ENCODE measurements at places on chromosomes 11 and 22. TPM values are rescaled to one million over a fixed set of nuclear protein-coding genes. Genes with fewer than 3 reads are reported as not detected.

The SHANK2 gene
- 0.03 TPM for polyA plus RNA-seq

The MS4A7 gene
- polyA plus RNA-seq: not detected

The TMEM132A gene
- 66.9 TPM for polyA plus RNA-seq

The AKIP1 gene
- 47.9 TPM for polyA plus RNA-seq

- H3K27ac ChIP-seq: no peak overlapping the region
- H3K4me1 ChIP-seq: no peaks in the 10 kb centered on the region
- H3K27me3 ChIP-seq: peaks cover 15% of the 10 kb centered on the region
- no peak overlapping the region for H3K4me3 ChIP-seq
These were observed 1323.8 kb downstream of the BRD1 start for GRCh38 chr22:48503876-48504275.

DNA sequence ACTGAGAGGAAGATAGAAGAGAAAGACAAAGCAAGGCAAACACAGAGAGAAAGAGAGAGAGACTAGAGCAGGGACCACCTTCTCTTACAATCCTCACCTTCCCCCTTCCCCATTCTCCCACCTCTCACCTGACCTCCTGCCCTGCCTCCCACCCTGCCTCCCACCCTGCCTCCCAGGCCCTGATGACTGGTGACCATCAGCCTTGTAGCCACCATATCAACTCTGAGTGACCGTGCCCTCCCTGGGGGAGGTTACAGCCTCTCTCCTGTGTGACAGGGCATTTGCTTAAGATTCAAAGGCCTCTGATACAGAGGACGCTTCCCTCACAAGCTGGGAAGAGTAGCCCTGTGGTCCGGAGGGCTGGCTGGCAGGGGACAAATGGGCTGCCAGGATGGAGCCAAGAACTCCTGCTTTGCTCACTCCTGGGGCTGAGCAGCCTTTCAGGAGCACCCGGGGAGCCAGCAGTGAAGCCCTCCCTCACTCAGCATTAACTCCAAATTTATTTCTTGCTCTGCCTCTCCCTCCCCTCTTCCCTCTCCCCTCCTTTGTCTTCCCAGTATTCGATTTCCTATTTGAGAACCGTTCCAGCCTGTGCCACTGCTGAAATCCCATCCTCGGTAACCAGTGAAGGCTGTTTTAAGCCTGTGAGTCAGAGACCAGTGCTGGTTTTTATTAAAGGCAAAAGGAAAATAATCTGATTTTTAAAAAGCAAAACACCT is 125.2 kb upstream of the SYT13 start:
- H3K4me3 ChIP-seq: peak overlapping the region; percentile 17
- no peaks in the 10 kb centered on the region for H3K36me3 ChIP-seq
- H3K27me3 ChIP-seq: no peaks in the 10 kb centered on the region

DNA sequence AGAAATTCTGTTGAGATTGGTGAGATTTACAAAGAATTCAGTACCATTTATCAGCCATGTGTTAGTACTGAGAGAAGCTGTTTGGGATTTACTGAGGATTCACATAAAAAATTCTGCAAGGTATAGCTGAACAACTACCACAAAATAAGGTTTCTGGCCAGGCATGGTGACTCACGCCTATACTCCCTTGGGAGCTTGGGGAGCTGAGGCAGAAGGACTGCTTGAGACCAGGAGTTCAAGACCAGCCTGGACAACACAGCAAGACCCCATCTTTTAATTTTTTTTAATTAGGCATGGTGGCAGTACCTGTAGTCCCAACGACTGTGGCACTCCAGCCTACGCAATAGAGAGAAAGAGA is 86.7 kb downstream of the SIK3 start:
- H3K27ac ChIP-seq: no peak overlapping the region
- no peaks in the 10 kb centered on the region for H3K4me1 ChIP-seq
- H3K36me3 ChIP-seq: no peaks in the 10 kb centered on the region
- H3K4me3 ChIP-seq: no peak overlapping the region

DNA sequence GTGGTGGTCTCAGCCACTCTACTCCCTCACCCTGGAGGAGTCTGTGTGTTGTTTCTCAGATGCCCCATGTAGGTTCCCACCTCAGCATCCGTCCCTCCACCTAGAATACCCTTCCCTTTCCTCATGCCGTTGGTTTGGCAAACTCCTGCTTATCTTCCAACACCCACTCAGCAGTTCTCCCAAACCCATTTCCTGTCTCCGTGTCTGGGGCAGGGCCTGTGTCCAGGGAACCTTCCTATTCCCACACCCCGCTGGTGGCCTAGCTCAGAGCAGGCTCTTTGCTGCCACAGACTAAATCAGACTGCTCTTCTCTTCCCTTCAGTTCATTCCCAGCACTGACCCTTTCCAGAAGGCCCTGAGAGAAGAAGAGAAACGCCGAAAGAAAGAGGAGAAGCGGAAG is 7.5 kb upstream of the SREBF2 start:
- H3K4me1 ChIP-seq: no peaks in the 10 kb centered on the region
- no peak overlapping the region for H3K4me3 ChIP-seq
- H3K36me3 ChIP-seq: no peaks in the 10 kb centered on the region

DNA sequence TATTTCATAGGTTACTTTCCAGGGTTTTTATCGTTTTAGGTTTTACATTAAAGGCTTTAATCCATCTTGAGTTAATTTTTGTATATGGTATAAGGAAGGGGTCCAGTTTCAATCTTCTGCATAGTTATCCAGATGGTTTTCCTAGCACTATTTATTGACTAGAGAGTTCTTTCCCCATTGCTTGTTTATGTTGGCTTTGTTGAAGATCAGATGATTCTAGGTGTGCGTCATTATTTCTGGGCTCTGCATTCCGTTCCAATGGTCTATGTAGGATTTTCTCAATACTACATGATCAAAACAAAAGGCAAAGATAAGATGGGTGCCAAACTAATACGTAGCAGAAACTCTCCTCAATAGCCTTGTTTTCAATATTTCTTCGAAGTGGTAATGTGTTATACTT is 14.3 kb upstream of the RIC3 start:
- no peaks in the 10 kb centered on the region for H3K36me3 ChIP-seq
- H3K27ac ChIP-seq: no peak overlapping the region
- no peak overlapping the region for H3K4me3 ChIP-seq
- DNase-seq: no peak
- H3K4me1 ChIP-seq: no peaks in the 10 kb centered on the region

DNA sequence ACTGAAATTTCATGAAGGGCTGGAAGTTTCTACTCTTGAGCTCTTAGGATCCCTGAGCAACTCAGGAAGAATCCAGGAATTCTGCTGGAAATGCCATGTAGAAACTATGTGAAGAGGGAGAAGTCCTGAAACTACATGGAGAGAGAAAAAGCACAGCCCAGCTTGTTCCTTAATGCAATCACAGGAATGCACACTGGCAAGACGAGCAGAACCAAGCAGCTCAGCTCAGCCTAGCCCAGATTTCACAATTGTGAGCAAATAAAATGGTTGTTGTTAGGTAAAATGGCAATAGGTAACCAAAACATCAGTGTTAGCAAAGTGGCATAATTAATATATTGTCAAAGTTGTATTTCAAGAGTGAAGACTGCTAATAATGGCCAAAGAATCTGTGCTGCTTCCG is 28.1 kb downstream of the ZNF214 start:
- no peaks in the 10 kb centered on the region for H3K4me1 ChIP-seq
- no peak overlapping the region for H3K27ac ChIP-seq
- no peaks in the 10 kb centered on the region for H3K36me3 ChIP-seq
- H3K4me3 ChIP-seq: no peak overlapping the region
- no peaks in the 10 kb centered on the region for H3K27me3 ChIP-seq
- no peak for DNase-seq

DNA sequence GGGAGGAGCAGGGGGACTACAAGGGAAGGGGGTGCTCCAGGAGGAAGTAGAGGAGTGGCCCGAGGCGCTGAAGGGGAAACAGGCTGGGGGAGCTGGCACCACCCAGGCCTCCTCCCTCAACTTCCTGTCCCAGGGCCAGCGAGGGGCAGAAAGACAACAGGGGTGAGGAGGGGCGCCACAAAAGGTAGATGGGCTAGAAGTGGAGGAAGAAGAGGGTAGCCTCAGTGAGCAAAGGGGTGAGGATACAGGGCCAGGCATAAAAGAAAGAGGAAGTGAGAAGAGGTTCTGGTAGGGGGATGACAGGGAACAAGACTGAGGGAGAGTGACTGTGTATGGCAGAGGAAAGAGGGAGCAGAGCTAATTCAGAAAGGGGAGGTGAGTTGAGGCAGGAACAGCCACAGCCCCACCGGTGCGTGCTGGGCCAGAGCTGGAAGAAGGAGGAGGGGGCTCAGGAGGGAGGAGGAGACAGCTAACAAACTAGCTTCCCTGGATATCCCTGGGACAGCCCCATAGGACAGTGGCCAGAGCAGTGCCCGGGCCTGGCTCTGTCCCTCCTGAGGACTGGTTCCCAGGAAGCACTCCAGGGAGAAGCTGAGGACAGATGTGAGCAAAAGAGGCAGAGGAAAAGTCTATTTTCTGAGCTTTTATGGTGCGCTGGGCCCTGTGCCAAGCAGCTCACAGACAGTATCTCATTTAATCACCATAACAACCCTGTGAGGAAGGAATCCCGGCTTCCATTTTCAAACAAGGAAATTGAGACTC is 8.5 kb downstream of the DCHS1 start:
- no peaks in the 10 kb centered on the region for H3K36me3 ChIP-seq
- H3K4me1 ChIP-seq: peaks cover 6% of the 10 kb centered on the region
- H3K27me3 ChIP-seq: no peaks in the 10 kb centered on the region
- H3K4me3 ChIP-seq: peak overlapping the region; percentile 26
- DNase-seq: peak; percentile 73

DNA sequence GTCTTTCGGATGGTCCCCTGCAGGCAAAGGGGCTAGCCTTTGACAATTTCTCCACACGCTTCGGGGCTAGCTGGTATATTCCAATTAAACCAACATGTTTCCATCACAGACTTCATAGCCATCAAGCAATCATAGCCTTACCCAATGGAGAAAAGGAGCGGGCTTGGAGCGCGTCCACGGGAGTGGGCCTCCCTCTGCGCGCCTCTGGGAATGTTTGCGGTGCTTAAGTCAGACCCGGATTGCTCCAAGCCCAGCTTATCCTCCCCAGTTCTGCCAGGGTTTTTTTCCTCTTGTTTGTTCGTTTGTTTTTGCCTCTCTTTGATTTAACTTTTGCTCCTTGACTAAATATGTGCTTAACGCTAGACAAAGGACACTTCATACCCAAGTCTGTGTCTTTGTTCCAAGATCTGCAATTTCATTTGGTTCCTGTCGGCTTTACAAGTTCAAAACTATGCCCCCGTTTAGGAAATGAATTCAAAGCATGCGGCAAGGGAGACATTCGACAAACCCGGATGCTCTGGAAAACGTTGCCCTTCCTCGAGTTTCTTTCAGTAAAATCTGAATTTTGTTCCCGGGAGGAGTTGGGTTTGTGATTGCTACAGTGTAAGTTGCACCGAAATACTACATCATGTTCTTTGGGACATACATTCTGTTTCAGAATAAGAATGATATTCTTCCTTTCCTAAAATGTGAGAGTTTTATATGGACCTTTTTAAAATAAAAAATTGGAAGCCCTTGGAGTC is 1.0 kb upstream of the GLB1L2 start:
- peak overlapping the region; percentile 48 for H3K4me3 ChIP-seq
- H3K36me3 ChIP-seq: no peaks in the 10 kb centered on the region
- H3K27me3 ChIP-seq: peaks cover 7% of the 10 kb centered on the region
- no peak for DNase-seq

DNA sequence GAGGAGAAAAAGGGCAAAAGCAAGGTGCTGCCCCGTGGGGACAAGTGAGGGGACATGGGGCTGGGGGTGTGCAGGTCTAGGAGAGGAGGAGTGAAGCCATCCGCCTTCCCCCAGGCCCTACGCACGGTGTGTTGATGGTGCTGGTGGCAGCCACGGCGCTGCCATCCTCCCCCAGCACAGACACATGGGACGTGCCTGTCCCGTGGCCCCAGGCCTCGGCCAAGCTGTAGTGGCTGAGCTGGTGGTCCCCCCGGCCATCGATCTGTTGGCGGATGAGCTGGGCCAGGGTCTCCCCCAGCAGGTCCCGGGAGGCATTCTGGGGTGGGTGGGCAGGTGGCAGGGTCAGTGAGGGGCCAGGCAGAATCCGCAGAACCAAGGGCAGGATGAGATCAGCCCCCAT is 18.9 kb downstream of the GGT5 start:
- no peaks in the 10 kb centered on the region for H3K36me3 ChIP-seq
- no peak overlapping the region for H3K27ac ChIP-seq
- no peak for DNase-seq
- H3K4me3 ChIP-seq: no peak overlapping the region
- H3K4me1 ChIP-seq: no peaks in the 10 kb centered on the region

Data from SK-N-SH (cell line).